WTC11 (cell line): ENCODE measurements at places on chromosomes 11 and 22.

DNA sequence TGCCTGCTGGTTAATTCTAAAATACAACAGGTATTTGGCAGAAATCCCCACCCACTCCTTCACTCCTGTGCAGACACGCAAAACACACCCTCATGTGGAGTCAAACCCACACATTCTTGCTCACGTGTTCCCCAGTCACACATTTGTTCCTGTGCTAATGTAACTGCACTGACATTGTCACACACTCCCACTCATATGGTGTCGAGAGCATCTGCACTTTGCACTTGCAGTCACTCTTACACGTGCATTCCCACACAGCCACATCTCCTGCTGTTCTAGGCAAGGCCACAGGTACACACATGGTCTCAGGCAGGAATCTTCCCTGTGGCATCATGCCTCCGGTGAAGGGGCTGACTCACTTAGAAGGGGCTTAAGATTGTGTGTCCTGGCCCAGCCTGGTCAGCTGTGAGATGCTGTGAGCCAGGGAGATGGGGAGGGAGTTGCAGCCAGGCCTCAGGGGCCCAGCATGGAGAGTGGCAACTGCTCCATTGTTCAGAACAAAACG is 395.0 kb downstream of the TENM4 start:
- DNase-seq = no peak

GRCh38 chr11:119403021-119403420 is 20.0 kb downstream of the THY1 start:
- no peak for DNase-seq

- no peak for DNase-seq
These were observed 15.1 kb downstream of the IFITM10 start for GRCh38 chr11:1735271-1735670.

DNA sequence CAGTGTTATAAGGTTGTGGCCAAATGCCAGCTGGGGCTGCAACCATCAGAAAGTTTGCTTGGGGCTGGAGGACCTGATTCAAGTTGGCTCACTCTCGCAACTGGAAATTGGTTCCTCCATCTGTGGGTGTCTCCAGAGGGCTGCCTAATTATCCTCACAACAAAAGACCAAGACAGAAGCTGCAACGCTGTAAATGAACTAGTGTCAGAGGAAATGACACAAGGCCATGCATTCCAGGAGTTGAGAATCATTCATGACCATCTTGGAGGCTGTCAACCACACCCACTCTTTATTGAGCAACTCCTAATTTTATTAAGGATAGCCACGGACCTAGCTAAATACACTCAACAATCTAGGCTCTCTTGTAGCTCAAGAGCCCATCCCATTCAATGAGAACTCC is 1060.8 kb downstream of the OPCML start:
- no peak for DNase-seq

- no peak for DNase-seq
These were observed 20.9 kb upstream of the SLC25A1 start for GRCh38 chr22:19199479-19199878.

- DNase-seq = no peak
These were observed 136.0 kb downstream of the CACNA1I start for GRCh38 chr22:39706376-39707140.

GRCh38 chr22:50074056-50074455 is 11.2 kb downstream of the MLC1 start:
- DNase-seq = no peak

DNA sequence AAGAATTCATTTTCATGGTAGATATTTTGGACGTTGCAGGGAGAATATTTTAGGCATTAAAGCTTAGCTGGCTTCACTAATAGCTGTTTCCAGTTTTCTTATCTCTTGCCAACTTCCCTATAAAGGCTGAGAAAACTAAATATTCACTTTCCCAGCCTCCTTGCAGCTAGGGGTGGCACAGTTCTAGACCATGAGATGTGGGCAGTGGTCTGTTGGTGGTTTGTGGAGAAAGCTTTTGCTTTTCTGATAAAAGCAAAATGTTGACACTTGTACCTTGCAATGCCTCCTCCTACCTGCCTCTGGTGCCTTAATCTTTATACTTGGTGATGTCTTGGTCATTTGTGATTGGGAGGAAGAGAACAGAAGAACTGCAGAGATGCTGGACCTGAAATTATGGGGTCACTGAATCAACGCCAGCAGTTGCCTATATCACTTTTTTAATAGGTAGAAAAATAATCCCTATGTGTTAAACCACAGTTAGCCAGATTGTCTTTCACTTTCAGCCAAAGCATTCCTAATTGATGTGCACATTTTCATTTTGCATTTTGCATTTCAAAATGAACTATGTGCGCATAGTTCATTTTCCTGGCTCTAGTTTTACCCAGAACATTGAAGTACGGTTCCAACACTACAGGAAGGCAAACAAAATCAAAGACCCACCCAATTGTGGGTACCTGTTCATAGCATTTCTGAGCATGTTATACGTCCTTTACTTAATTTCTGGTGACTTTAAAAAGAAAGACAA is 24.9 kb upstream of the ABTB2 start:
- no peak for DNase-seq

- DNase-seq = no peak
These were observed 13.0 kb upstream of the MYEOV start for GRCh38 chr11:69280994-69281393.

DNA sequence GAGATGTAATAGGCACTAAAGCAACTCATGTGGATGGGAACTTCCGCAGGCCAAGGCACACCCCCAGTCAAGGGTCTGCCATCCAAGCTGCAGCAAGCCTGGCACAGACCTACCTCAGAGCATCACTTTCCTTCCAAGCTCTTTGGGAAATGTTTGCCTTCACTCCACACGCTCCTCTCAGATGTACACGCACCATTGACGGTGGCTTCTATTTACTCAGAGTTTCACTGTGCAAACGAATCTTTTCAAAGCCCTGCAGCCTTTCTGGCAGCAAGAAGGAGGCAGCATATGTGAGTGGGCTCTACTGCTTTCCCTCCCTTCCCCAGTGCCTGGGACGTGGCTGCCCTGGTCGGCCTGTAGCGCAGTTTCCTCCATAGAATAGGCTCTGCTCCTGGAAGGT is 60.9 kb upstream of the USP47 start:
- no peak for DNase-seq

DNA sequence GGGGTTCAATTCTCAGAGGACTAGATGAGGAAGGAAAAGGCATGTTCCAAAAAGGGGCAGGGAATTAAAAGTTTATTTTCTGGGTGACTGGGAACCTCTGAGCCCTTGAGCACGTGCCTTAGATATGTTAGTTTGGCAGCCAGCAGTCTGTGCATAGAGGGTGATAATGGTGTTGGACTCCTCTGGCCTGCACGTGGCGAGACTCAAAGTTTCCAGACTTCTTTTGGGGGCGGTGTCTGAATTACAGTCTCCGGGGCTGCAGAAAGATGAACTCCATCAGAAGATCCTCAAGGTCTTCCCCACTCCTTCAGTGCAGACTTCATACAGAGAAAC is 861 bp upstream of the ZNRF3 start:
- DNase-seq = no peak
